ENCODE measurements at places on chromosomes 4 and X.

DNA sequence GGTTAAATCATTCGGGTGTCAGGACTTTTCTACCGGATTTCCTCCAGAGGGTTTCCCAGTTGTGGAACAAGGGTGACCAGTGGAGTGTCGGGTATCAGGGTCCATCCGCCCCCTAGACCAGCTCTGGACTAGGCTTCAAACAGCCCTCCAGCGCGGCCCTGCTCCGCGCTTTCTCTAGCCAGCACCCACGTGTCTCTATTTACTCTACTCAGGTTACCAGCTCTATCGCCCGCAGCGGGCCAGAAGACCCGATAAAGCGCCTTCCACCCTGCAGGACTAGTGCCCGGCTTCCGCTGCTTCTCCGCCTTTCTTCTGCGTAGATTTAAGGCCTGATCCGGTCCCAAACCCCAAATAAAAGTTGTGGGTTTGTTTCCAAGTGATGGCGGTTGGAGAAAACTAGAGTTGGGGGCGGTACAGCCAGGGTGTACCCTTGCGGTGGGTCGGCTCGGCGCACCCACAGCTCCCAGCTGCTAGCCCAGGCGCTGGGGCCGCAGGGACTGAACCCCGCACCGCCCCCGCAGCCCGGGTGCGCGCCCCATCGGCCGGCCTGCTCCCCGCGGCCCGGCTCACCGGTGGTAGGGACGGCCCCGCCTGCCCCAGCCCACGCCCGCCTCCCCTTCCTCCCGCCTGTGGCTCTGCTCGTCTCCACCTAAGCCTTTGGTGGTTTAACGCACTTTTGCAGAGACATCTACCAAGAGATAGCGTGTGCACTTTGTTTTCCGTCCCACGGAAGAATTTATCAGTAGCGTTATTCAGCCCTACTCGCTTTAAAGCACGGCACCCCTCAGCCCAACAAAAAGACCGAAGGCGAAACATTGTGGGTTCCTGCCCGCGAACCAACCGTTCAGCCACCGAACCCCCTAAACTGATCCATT, 2.1 kb downstream of the LEF1 start:
- DNase-seq = no peak

DNA sequence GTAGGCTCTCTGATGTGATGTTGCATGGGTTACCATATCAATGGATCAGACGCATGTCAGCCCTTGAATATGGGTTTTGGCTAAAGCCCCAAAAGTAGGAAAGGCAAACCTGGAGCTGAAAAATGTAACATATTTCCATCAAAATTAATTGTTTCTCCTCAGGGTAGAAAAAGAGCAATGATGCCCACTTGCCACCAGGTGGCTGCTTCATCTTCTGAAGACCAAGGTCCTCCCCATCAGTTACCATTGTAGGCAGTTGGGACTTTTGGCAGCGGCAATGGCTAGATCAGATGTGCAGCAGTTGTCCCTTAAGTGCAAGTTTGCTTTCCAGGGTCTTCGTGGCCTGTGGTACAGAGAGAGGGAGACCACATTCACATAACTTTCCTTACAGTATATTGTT, 118.2 kb downstream of the NAF1 start:
- DNase-seq = no peak

GRCh38 chrX:108417257-108417656, 21.0 kb downstream of the COL4A6 start:
- DNase-seq = no peak

- no peak for DNase-seq
These were observed 68.4 kb upstream of the ALB start for GRCh38 chr4:73335679-73336078.

GRCh38 chr4:72397314-72397713, 171.7 kb downstream of the ADAMTS3 start:
- no peak for DNase-seq

DNA sequence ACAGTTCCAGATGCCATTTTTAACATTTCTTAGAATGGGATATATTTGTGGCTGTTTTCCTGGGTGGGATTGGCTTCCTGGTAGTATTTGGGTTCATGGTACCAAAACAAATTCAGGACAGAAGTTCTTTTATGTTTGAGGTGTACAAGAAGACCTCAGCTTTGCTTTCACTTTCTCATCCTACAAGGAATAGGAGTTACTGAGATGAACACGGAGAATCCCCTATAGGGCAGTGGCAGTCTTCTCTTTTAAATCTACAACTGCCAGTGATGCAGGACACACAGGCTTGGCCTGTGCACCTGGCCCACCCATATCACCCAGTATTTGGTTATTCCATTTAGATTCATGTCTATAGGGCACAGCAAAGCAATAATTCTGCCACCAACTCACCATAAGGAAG, 35.2 kb downstream of the SLC10A7 start:
- DNase-seq = no peak

- no peak for DNase-seq
These were observed 21.9 kb downstream of the HNRNPH2 start for GRCh38 chrX:101429934-101430333.

GRCh38 chr4:87042986-87043820, 108.4 kb downstream of the AFF1 start:
- no peak for DNase-seq

Measured in iPS DF 6.9 (cell line).